ENCODE measurements at places on chromosomes 1 and 21.

DNA sequence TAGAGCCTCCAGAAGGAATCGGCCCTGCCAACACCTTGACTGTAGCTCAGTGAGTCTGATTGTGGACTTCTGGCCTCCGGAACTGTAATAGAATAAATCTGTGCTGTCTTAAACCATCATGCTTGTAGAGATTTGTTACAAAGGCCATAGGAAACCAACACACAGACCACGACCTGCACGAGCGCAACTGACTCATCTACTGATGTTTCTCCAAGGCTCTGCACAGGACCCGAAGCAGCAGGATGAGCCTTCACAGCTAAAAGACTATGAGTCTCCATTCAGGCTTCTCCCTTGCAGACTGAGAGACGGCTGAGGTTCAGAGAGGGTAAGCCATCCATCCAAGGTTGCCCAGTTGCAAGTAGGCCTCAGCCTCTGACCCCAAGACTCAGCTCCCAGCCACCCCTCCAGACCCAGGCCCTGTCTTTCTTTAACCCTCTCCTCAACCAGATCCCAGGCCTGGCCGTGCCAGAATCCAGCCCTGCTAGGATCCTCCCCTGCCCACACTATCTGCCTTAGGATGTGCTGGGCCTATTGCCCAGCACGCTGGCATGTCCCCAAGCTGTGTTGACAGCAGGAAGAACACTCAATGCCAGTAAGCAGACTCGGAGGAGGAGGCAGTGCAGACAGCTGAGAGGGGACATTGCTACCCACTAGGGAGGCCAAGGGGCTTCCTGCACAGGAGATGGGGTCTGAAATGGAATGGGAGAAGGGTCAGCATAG, 109.0 kb downstream of the HMGB4 start:
- no peaks in the 10 kb centered on the region for H3K4me1 ChIP-seq
- H3K4me3 ChIP-seq = no peak overlapping the region
- no peaks in the 10 kb centered on the region for H3K27me3 ChIP-seq

GRCh38 chr1:228292609-228292911, 84.7 kb downstream of the OBSCN start:
- H3K27ac ChIP-seq = no peak overlapping the region
- H3K4me1 ChIP-seq = no peaks in the 10 kb centered on the region
- no peaks in the 10 kb centered on the region for H3K36me3 ChIP-seq
- H3K27me3 ChIP-seq = no peaks in the 10 kb centered on the region
- H3K4me3 ChIP-seq = no peak overlapping the region
- DNase-seq = no peak

DNA sequence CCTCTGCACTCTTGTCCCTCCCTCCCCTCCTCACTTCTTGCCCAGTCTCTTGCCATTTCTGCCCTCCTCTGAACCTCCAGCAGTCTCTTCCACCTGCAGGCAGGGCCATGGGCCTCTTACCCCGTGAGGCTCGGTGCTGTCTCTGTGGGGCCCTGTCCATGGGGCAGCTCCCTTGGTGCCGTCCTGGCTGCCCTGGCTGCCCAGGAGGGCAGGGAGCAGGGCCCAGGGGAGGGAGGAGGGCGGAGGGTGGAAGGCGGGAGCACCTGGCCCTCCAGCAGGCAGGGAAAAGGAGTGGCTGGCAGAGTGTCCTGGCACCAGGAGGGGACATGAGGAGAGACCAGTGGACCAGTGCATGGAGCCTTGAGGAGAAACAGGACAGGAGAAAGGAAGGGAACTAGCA, at the start of gene RORC:
Gene RORC, minus strand, starts transcription at position 198 of the 400 bp plus-strand sequence. Its CDS starts 38 bp downstream, at position 160.
- peaks cover 72% of the 10 kb centered on the region for H3K4me1 ChIP-seq
- H3K4me3 ChIP-seq = peak within 1 kb of the TSS; percentile 24
- H3K36me3 ChIP-seq = no peaks in the 10 kb centered on the region
- H3K27ac ChIP-seq = peak within 1 kb of the TSS; percentile 36
- H3K27me3 ChIP-seq = no peaks in the 10 kb centered on the region
- no peak for DNase-seq

DNA sequence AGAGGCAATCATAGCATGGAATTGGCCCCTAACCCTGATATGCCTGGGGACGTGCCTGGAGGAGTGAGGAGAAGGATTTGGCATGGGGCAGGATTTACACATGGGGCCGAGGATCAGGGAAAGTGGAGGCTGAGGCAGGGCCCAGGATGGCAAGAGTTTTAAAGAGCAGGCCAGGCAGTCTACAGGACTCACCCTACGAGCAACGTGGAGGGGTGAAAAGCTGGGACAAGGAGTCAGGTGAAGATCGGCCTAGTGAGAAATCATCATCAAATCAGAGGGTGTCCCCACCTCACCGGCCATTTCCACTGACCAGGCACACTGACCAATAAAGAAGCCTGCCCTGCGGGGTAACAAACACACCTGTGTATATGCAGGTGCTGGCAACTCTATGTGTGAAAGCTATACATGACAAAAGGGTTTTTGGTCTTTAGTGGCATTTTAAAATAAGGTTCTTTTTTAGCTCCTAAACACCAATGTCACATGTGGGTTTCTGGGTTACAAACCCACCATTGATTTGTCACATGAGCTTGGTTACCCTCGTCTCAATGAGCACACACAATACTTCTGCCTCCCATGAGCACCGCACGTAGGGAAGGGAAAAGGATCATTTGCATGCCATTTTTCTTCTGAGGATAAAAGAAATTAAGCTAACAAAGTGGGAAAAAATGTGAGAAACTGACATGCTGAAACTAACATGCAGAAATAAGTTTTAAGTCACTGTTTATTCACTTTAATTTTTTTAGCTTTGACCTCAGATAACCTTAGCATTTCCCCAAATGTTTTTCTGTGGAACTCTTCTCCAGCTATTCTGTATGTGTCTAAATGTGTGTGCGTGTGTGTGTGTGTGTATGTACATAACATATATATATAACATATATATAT, 168.1 kb upstream of the EDN2 start:
- H3K36me3 ChIP-seq = peaks cover 64% of the 10 kb centered on the region
- no peaks in the 10 kb centered on the region for H3K27me3 ChIP-seq
- H3K4me3 ChIP-seq = no peak overlapping the region
- no peak for DNase-seq
- peak overlapping the region; percentile 62 for H3K27ac ChIP-seq

DNA sequence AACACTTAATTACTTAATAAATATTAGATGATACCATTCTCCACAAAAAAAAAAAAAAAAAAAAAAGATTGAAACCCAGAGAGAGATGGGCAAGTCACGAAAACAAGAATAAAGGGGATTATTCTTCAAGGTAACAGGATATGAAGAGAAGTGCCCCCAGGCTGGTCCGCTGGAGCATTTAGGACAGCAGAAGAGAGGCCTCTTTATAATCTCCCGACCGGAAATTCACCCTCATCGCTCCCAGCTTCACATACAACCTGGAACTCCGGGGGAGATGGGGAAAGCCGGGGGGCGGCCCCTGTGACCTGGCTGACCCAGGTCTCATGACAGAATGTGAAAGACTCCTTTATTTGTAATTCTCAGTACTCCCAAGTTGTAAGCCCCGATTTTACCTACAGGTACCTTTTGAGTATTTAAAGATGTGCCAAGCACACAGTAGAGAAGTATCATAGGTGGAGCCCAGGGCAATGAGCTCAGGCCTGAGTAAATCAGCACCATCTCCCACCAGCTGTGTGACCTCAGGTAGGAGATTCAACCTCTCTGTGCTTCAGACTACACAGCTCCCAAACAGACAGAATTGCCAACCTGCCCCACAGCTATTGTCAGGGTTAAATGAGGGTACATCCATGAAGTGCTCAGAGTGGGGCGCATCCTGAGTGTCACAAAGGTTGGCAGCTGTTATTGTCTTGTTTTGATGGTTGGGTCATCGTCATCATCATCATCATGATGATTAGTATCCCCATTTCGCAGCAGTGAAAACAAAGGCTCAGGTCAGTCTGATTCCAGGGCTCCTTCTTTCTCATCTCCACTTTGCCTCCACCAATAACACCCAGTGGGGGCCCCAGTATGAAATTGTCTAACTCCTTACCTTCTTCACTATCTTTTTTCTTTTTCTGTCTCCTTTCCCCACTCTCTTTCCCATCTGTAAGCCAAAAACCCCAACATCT, 148.4 kb downstream of the PSMG1 start:
- no peaks in the 10 kb centered on the region for H3K36me3 ChIP-seq
- H3K4me1 ChIP-seq = peaks cover 2% of the 10 kb centered on the region
- peak overlapping the region; percentile 36 for H3K27ac ChIP-seq

GRCh38 chr1:229302740-229303139, 31.8 kb downstream of the RAB4A start:
- no peak for DNase-seq
- no peak overlapping the region for H3K4me3 ChIP-seq
- H3K27me3 ChIP-seq = no peaks in the 10 kb centered on the region
- H3K36me3 ChIP-seq = peaks cover 26% of the 10 kb centered on the region

DNA sequence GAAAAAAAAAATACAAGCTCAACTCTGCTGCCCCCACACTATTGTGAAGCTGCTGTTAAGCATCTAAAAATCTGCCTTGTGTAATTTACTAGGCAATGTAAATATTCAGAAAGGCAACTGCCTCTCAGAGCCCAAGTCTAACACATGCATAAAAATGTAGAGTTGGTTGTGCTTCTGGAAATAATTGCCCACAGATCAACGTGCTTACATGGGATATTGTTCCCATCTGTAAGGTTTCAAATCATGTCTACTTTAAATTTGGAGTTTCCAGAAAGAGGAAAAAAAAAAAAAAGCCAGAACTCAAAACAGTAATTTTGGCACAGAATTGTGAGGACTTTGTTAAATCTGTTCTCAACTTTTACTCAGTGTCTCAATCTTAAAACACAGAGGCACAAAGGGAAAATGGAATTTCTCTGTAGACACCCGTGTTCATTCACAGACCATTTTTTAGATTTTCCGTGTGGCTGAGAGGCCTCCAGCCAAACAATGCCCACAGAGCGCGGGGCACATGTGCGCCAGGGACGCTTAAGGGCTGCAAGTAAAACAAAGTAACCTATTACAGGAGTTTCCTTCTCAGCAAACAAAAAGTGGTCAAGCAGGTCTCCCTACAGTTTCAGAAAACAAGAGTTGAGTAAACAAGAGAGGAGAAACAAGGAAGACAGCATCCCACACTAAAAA, 115.5 kb downstream of the RERE start:
- peaks cover 58% of the 10 kb centered on the region for H3K4me1 ChIP-seq
- peaks cover 7% of the 10 kb centered on the region for H3K36me3 ChIP-seq
- peak overlapping the region; percentile 90 for H3K27ac ChIP-seq
- no peak for DNase-seq
- peak overlapping the region; percentile 97 for H3K4me3 ChIP-seq

DNA sequence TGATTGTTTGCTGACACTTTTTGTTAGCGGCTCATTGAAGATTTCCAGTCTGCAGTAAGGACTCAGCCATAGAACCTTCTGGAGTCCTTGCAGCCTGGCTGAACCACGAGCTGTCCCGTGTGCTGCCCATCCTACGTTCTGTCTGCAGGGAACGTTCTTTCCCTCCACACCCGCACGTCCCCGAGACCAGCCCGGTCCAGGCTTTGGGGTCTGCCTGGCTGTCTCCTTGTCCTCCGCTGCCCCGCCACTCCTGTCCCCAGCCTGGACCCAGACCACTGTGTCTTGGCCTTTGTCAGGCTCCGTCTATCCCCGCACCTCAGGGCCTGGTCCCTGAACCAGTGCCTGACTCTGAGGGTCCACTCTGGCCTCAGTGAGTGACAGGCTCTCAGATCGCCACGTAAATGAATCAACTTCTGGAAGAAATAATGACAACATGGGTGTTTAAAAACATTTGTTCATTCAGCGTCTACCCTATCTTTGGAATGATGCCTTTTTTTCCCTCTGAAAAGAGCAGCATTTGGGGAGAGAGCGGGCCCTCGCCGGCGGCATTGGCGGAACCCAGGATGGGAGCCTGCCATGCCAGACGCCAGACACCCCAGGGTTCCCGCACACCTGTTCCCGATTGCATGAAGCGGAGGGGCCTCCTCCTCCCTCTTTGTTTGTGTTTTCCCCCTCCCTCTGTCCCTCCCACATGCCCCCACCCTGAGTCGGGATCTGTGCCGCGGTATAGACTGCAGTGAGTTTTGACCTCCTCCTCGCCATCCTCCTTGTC, 43.9 kb upstream of the C1orf174 start:
- no peak for DNase-seq
- no peak overlapping the region for H3K27ac ChIP-seq
- no peaks in the 10 kb centered on the region for H3K36me3 ChIP-seq
- H3K4me1 ChIP-seq = no peaks in the 10 kb centered on the region

GRCh38 chr1:2375246-2375922, 16.0 kb downstream of the MORN1 start:
- H3K27ac ChIP-seq = no peak overlapping the region
- peaks cover 3% of the 10 kb centered on the region for H3K27me3 ChIP-seq
- DNase-seq = no peak
- H3K4me3 ChIP-seq = no peak overlapping the region
- H3K36me3 ChIP-seq = no peaks in the 10 kb centered on the region

- no peak for DNase-seq
- H3K36me3 ChIP-seq = peaks cover 5% of the 10 kb centered on the region
- peak overlapping the region; percentile 72 for H3K4me3 ChIP-seq
These were observed 1.1 kb downstream of the PUSL1 start for GRCh38 chr1:1309251-1310108.

- peaks cover 2% of the 10 kb centered on the region for H3K27me3 ChIP-seq
- no peak overlapping the region for H3K27ac ChIP-seq
- H3K4me3 ChIP-seq = no peak overlapping the region
- H3K4me1 ChIP-seq = peaks cover 9% of the 10 kb centered on the region
- no peak for DNase-seq
- peaks cover 3% of the 10 kb centered on the region for H3K36me3 ChIP-seq
These were observed 71.0 kb downstream of the PDE9A start for GRCh38 chr21:42724226-42724920.

DNA sequence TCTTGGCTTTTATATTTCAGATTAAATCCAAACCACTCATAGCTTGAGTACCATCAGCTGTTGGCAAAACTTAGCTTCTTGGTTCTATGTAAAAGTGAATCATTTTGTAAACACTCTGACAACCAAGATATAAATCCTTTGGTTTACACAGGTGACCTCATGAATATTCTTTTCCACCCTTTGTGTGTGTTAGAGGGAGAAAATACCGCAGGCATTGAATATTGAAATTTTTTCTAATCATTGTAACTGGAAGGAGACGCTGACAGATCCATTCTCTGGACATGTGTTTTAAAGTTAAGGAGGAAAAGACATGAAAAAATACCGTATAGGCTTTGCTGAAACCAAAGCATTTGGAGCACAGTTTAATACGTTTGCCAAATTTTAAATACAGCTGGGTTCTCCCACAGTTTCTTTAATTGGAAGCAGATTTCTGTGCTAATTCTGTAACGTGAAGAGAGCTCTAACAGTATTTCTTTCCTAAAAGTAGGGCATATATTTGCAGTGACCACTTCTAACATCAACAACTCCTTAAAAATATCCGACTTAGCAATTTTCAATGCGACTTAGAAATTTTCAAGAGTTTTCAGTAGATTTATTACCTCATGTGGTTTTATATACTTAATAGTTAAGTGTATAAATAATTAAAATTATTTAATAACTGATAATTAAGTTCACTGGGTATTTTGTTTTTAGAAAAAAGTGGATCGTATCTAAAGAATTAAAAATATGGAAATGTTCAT, 388.2 kb downstream of the USP25 start:
- DNase-seq = no peak
- H3K27ac ChIP-seq = no peak overlapping the region
- H3K4me3 ChIP-seq = no peak overlapping the region
- no peaks in the 10 kb centered on the region for H3K36me3 ChIP-seq
- H3K27me3 ChIP-seq = no peaks in the 10 kb centered on the region
- H3K4me1 ChIP-seq = no peaks in the 10 kb centered on the region

- H3K27me3 ChIP-seq = no peaks in the 10 kb centered on the region
- no peak overlapping the region for H3K4me3 ChIP-seq
- no peaks in the 10 kb centered on the region for H3K36me3 ChIP-seq
These were observed 345.4 kb upstream of the NCAM2 start for GRCh38 chr21:20652846-20653245.
